ENCODE measurements at places on chromosomes 11 and 22.

DNA sequence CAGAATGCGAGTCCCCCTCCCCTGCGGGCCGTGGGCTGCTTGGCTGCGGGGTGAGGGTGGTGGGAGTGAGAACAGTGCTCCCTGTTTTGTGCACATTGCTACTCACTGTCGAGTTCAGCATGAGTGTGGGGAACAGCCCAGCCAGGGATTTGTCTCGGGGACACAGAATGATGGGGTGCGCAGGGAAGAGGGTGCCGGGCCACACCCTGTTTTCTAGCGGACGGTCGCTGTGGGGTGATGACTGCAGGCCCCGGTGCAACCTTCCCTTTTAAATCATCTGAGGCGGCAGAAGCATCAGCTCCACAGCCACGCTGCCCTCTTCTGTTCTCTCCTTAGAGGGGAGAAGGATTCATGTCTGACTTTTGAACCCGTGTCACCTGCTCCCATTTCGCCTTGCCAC, 1051.2 kb downstream of the TBC1D22A start:
- no peak for DNase-seq

DNA sequence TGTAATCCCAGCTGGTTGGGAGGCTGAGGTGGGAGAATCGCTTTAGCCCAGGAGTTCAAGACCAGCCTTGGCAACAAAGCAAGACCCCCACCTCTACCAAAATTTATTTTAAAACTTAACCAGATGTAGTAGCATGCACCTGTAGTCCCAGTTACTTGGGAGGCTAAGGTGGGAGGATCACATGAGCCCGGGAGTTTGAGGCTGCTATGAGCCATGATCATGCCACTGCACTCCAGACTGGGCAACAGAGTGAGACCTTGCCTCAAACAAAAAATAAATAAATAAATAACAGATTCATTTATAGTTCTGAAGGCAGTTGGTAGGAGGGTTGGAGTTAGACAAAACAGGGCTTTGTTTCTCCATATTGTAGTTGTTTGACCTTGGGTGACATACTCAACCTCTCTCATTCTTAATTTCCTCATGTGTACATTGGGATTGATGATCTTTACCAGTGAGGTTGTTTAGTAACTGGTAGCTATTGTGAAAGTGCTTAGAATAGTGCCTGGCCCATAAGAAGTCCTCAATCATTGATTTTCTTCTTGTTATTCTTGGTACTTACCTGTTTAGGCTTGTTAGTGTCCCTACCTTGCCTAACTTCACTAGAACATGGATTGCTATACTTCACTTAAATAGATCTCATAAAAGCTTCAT, 79.1 kb downstream of the EMSY start:
- DNase-seq: no peak

DNA sequence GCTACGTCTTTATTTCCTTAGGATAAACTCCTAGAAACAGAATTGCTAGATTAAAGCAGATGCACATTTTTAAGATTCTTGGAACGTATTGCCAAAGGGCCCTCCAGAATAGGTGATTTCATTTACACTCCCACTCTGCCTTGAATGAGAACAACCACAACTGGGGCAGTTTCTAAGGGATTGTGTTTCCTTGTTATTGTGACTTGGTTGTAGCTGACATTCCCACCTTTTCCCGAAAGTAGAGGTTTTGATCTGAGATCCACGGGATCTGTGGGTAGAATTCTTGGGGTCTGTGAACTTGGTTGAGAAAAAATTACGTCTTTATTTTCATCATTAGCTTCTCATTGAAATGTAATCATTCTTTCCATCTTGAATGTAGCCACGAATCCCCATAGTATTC, 21.5 kb downstream of the LRRC32 start:
- DNase-seq: no peak

GRCh38 chr11:92380882-92381281, 156.3 kb downstream of the FAT3 start:
- DNase-seq: no peak

- no peak for DNase-seq
These were observed 3.1 kb downstream of the TNNT3 start for GRCh38 chr11:1922481-1923081.

- DNase-seq: no peak
These were observed 245.3 kb downstream of the CASP12 start for GRCh38 chr11:104652996-104653395.

- no peak for DNase-seq
These were observed 148.1 kb downstream of the SPON1 start for GRCh38 chr11:14110629-14111028.

- DNase-seq: no peak
These were observed 5.7 kb upstream of the OR51B4 start for GRCh38 chr11:5307256-5308019.

- DNase-seq: no peak
These were observed 61.6 kb downstream of the PPP6R3 start for GRCh38 chr11:68521969-68522652.

GRCh38 chr11:45704635-45705034, 39.2 kb upstream of the CHST1 start:
- no peak for DNase-seq

DNA sequence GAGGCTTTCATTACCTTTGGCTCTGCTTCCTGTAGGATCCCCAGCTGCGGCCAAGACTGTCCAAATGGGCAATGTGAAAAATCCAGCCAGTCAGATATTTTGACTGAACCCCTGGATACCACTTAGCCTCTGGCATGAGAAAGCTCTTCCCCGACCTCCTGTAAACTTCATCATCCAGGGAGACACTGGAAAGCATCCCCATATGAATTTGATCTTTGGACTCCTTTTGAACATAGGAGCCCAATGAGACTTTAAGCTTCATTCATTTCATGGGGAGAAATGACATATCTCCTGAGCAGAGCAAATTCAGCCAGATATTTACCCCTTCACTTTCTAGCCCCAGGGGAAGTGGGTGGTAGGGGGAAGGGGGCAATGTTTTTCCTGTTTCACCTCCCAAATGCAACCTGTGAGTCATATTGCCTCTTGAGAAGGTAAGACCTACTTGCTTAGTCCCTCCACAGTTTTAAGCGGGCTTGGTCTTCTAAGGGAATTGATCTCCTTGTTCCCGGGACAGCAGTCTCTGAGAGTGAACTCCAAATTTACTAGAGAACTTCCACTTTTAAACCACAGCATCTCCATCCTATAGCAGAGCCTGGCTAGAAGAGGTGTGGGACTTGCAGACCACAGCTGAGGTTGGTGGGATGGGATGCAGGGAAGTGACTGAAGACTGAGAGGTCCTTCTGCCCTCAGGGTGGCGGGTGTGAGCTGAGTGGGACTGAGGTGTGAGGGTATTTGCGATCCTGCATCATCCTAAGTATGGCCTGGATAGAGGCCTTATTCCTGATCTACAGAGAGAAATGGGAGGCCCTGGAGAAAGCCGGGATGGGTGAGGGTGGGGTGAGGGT, 20.3 kb upstream of the POU2AF1 start:
- DNase-seq: no peak

DNA sequence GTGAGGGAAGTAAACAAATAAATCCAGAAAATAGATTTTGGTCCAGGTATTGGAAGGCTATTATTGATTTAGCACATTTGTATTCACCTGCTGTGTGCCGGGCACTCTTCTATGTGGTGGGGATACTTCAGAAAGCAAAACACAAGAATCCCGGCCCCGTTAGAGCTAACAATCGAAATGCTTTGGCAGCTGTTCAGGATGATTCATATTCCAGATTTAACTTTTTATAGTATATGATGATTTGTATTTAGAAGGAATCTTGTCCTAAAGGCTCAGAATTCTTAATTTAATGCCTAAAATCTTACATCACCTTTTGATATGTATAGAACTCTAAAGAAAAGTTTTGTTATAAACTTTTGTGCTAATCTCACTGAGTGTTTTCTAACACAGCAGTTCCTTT, 28.0 kb downstream of the ZC3H12C start:
- DNase-seq: no peak

- DNase-seq: no peak
These were observed 1174.9 kb downstream of the BRD1 start for GRCh38 chr22:48652796-48653195.

- DNase-seq: no peak
These were observed 792.9 kb upstream of the CCDC179 start for GRCh38 chr11:23653071-23653675.
